ENCODE measurements at places on chromosomes 5 and 9.

DNA sequence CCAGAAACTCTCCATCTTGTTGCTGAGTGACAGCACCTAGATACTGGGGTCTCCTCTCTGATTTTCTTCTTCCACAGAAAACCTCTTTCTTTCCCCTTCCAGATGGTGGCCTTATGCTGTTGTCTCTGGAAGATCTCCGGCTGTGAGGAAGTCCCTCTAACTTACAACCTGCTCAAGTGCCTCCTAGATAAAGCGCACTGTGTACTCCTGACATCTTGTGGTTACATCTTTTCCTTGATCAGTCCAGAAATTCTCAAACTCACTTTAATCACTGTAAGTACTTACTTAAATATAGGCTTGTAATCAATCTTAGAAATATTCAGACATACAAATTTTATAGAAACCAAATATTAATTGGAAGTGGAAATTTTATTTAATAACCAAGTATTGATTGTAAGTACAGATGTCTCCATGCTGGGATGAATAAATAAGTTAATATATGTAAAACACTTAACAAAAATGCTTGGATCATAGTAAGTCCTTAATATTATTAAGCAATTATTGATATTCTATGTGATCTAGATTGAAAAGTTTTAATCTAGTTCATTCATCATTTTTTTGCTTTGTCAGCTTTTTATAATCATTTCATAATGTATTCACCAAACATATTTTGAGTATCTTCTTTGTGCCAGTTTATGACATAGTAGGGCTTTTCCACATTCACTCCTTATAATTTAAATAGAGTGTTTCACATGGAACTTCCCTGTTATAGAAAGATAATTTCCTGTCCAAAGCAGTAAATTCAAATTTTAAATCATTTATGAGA is 1381.4 kb upstream of the CDH6 start:
- no peak for DNase-seq

- DNase-seq: peak; percentile 17
Observed at GRCh38 chr9:120978987-120979386, 52.4 kb upstream of the TRAF1 start.

GRCh38 chr9:4258320-4259090 is 41.4 kb downstream of the GLIS3 start:
- no peak for DNase-seq

- no peak for DNase-seq
Observed at GRCh38 chr5:179607160-179607931, 16.1 kb downstream of the HNRNPH1 start.

GRCh38 chr9:93244510-93245436 is 60.8 kb downstream of the WNK2 start:
- no peak for DNase-seq

DNA sequence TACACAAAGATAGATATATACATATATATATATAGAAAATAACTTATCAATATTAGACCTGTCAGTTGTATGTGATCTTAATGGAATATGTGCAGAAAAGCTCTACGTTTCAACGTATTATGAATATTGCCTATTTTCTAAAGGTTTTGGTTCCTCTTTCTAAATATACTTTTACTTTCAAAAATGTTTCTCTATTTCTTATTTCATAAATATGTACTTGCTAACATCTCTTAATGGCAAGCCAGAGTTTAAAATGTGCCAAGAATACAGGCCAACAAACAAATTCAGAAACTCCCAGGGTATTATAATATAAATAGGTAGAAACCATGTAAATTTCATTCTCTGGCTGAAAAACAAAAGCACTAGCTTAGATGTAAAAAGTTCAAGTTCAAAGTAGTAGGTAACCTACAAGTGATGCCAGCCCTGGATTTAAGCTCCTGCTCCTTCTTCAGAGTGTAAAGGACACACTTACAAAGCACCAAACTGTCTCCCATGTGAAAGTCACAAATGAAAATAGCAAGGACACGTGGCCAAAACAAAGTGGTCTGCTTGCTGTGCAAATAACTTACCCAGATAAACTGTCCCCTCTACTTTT is 685.1 kb upstream of the DMAC1 start:
- DNase-seq: no peak

GRCh38 chr5:124034083-124034700 is 522.2 kb downstream of the CSNK1G3 start:
- DNase-seq: no peak

DNA sequence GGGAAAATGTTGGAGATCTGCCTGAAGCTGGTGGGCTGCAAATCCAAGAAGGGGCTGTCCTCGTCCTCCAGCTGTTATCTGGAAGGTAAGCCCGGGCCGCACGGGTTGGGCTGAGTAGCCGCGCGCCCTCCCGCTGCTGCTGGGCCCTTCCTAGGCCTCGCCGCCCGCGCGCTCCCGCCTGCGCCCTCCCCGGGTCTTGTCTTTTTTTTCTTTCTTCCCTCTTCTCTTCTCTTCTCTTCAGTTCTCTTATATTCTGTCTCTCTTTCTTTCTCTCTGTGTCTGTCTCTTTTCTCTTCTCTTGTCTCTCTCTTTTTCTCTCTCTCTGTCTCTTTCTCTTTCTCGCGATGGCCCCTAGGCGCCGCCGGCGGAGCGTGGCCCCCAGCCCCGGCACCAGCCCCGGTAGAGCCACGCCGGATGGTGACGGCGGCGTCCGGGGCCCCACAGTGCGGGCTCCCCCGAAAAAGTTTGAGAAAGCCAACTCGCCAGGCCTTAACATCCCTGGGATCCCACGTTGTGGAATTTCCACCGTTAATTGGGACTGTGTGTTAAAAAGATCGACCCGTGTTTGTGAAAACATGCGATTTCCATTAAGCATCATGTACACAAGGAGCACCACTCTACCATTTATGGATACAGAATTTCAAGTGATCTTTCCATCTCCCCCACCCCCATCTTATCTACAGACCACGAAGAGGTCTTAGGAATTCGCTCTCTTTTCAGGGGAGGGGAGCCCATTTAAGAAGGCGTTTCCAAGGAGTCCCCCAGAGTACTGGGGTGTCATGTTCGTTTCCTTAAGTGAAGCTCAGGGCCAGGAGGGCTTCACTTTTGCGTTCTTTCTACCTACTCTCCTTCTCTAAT is 616 bp downstream of the ABL1 start:
- peak; percentile 20 for DNase-seq

GRCh38 chr9:23682352-23682751 is 143.7 kb downstream of the ELAVL2 start:
- no peak for DNase-seq

DNA sequence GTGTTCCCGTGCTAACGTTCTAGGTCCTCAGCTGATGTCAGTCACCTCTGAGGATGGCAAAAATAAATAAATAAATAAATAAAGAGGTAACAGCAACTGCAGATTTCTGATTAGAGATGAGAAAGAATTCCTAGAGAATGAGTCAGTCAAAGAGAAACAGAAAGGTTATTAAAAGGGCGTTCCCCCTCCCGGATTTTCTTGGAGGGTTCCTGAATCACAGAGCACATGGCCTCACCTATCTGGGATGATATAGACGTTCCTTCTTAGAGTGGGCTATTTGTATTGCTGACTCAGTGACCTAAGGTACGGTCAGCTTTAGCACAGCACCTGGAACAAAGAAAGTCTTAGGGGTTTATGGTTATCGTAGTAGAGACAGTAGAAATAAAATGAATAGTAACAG is 30.6 kb downstream of the HTR4 start:
- DNase-seq: no peak

- no peak for DNase-seq
Observed at GRCh38 chr5:40429258-40430100, 250.2 kb upstream of the PTGER4 start.

- peak; percentile 45 for DNase-seq
Observed at GRCh38 chr5:180084638-180085561, 13.3 kb upstream of the RNF130 start.

DNA sequence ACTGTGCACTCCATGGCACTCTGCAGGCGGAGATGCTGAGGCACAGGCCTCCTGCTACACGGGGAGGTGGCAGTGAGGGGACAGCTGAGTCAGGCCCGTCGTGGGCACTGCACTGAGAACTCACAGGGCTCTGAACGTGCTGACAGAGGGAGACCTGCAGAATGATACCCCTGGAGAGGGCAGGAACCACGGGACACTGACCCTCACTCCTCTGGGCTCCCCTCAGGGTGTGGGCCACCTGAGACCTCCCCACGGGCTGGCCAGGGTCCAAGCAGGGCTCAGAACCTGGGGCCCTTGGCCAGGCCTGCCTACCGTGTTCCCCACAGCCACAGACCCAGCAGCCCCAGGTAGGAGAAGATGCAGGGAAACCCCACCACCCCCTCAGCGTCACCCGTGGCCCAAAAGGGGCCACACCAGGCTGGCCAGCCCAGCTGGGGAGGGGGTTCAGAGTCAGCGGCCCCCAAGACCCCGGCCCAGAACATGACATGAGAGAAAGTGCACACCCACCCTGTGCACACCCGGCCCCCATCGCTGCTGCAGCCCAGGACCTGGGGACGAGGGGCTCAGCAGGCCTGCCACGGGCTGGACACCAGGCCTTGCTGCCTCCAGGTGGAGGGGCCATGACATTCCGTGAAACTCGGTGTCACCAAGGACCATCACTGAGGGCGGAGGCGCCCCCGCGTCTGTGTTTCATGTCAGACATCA is 30.9 kb downstream of the GLT6D1 start:
- no peak for DNase-seq

- no peak for DNase-seq
Observed at GRCh38 chr5:176418251-176418650, 1.9 kb upstream of the CLTB start.

DNA sequence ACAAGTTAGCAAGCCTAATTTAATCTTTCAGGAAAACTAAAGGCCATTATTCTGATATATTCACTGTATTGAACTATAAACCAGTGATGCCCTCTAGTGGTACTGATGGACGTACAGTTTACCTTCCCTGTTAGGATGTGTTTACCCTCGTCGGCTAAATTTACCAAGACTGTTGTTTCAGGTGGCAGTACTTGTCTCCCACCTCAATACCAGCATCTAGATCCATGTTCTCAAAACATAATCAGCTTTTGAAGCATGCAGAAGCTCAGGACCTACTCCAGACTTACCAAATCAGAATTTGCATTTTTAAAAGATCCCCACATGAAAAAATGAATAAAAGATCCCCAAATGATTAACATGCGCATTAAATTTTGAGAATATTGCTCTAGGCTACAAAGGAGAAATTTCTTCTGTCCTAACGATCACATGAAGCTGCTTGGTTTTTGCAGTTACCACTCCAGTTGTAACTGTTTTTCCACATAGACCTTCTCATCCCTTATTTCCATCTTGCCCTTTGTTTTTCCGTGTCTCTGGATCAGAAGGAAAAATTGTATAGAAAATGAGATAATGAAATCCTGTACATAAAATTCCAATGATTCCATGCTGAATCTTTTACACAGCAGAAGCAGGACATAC is 3.2 kb upstream of the BAAT start:
- DNase-seq: no peak

DNA sequence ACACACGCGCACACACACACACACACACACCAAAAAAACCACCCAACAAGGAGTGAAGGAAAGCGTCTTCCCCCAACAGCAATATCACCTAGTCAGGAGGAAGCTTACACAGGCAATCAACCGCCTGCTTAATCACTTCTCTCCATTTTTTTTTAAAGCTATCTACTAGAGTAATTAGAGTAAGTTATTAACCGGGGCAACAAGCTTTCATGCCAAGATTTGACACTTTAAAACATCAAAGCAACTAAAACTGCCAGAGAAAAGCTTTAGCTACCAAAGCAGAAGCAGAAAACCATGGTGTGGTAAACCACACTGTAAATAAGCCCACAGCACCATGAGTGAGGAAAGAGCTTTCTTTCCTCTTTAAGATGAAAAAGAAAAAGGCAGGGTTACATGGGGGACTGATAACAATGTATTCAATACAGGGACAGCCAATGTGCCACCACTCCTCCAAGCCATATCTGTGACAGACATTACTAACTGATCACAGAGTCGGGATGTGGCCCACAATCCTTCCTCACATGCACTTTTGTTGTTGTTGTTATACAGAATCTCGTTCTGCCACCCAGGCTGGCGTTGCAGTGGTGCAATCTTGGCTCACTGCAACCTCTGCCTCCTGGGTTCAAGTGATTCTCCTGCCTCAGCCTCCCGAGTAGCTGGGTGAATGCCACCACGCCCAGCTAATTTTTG is 282.1 kb downstream of the CRB2 start:
- DNase-seq: peak; percentile 46

- DNase-seq: no peak
Observed at GRCh38 chr9:18056269-18056992, 417.5 kb upstream of the ADAMTSL1 start.

DNA sequence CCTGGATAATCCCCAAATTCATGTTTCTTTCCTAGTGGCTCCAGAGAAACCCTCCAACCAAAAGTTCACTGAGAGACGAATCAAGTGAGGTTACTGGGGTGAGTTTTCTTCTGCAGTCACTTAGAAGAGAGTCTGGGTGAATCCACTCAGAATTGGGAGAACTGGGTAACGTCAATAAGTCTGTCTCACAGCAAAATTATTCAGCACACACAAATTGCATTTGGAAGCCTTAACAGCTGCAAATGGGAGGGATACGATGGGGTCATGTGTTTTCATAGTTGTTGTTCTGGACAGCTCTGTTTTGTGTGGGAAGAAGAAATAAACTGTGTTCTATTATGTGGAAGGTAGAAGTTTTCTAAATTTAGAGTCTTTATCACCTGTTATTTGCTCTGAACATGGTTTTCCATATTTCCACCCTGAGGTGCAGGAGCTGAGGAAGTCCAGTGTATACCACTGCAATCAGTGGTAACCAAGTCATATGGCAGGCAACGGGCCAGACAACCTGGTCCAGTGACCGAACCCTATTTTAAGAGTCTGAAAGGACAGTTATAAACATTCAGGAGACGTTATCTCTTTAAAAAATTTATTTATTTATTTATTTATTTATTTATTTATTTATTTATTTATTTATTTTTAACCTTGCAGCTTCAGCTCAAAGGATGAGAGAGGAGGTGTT is 21.9 kb downstream of the MARCHF3 start:
- DNase-seq: no peak

DNA sequence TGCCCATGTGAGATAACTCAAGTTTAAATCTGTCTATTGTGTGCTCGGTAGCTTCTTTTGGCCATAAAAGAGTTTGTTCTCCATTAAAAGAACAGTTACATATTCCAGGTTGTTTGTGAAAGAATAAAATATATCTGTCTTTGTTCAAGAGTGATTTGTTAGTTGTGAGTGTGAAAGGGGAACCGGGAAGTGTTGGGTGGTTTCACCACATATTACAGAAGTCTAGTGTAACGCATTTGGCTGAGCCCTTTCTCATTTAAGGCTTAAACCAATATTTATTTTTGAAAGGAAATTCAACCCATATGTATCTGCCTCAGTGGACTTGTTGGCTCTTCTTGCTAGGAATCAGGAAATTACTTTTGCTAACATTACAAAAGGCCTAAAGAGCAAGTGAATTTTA is 54.1 kb upstream of the DMRTA1 start:
- DNase-seq: no peak

DNA sequence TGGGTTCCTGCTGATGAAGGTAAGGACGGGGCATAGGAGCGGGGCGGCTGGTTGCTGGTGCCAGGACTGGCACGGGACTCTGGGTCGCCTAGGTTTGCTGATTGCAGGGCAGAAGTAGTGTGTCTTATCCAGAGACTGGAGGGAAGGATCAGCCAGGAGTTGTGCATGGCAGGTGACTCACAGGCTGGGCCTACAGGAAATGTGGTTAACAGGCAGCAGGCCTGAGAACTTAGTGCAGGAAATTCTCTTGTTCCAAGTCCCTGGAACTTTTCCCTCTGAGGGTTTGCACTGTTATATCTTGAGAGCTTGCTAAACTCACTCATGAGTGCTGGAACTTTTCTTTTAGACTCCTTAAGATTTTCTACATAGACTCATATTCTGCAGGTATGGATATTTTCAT is 95.1 kb downstream of the ANXA2R start:
- DNase-seq: no peak

GRCh38 chr5:83353774-83354173 is 117.8 kb upstream of the VCAN start:
- no peak for DNase-seq

- no peak for DNase-seq
Observed at GRCh38 chr9:132238026-132238972, 76.4 kb downstream of the NTNG2 start.
